ENCODE measurements at places on chromosomes 5 and 9. TPM values are rescaled to one million over a fixed set of nuclear protein-coding genes. Genes with fewer than 3 reads are reported as not detected.

IL33 gene
- 12.5 TPM for polyA plus RNA-seq

WWC1 gene
- 55.2 TPM for polyA plus RNA-seq

MAT2B gene
- polyA plus RNA-seq, result 26.9 TPM

NLN gene
- 6.0 TPM for polyA plus RNA-seq

NME5 gene
- polyA plus RNA-seq, result 0.39 TPM

GOLM1 gene
- 1.4 TPM for polyA plus RNA-seq

AK8 gene
- 0.39 TPM for polyA plus RNA-seq

DCANP1 gene
- 0.04 TPM for polyA plus RNA-seq

ECM2 gene
- polyA plus RNA-seq, result 0.84 TPM

NSG2 gene
- polyA plus RNA-seq, result 0.04 TPM

ZBTB34 gene
- 1.5 TPM for polyA plus RNA-seq

ACOT12 gene
- not detected for polyA plus RNA-seq

ST6GALNAC4 gene
- polyA plus RNA-seq, result 4.6 TPM

NREP gene
- 7.5 TPM for polyA plus RNA-seq

RANBP17 gene
- polyA plus RNA-seq, result 0.26 TPM

DIRAS2 gene
- not detected for polyA plus RNA-seq

SLC31A1 gene
- 10.4 TPM for polyA plus RNA-seq

ELAVL2 gene
- 0.02 TPM for polyA plus RNA-seq

ANKHD1 gene
- 43.2 TPM for polyA plus RNA-seq

CARD9 gene
- polyA plus RNA-seq, result 1.8 TPM

IGIP gene
- polyA plus RNA-seq, result 2.3 TPM

PCDHAC2 gene
- 0.02 TPM for polyA plus RNA-seq

PHPT1 gene
- 101 TPM for polyA plus RNA-seq

FGF1 gene
- polyA plus RNA-seq, result 0.57 TPM

PIP5K1B gene
- polyA plus RNA-seq, result 0.35 TPM

MEGF10 gene
- 0.02 TPM for polyA plus RNA-seq

PHF19 gene
- polyA plus RNA-seq, result 22.3 TPM

ANKRD20A1 gene
- polyA plus RNA-seq, result 0.85 TPM

MRPS30 gene
- 20.1 TPM for polyA plus RNA-seq

AMBP gene
- 0.28 TPM for polyA plus RNA-seq

PCDHGB2 gene
- 0.20 TPM for polyA plus RNA-seq

COL23A1 gene
- 0.75 TPM for polyA plus RNA-seq

HTR4 gene
- polyA plus RNA-seq, result 0.02 TPM

FBP1 gene
- 5.7 TPM for polyA plus RNA-seq

CARD6 gene
- 7.9 TPM for polyA plus RNA-seq

OXCT1 gene
- polyA plus RNA-seq, result 28.6 TPM

NOXA1 gene
- 6.5 TPM for polyA plus RNA-seq

COL5A1 gene
- polyA plus RNA-seq, result 7.6 TPM

CDH6 gene
- 0.42 TPM for polyA plus RNA-seq

SGCD gene
- 0.84 TPM for polyA plus RNA-seq

TCF7 gene
- polyA plus RNA-seq, result 2.7 TPM

IL3 gene
- not detected for polyA plus RNA-seq

GFPT2 gene
- 1.9 TPM for polyA plus RNA-seq

DBH gene
- polyA plus RNA-seq, result not detected

ORM1 gene
- 0.11 TPM for polyA plus RNA-seq

LCN6 gene
- 14.4 TPM for polyA plus RNA-seq

BASP1 gene
- 4.0 TPM for polyA plus RNA-seq

TOR4A gene
- polyA plus RNA-seq, result 1.5 TPM

GLRA1 gene
- polyA plus RNA-seq, result not detected

ANKRD18A gene
- 1.2 TPM for polyA plus RNA-seq

FCN2 gene
- 0.16 TPM for polyA plus RNA-seq

Data from esophagus (tissue), 2 donors.